ENCODE measurements at places on chromosomes 13 and 19.

DNA sequence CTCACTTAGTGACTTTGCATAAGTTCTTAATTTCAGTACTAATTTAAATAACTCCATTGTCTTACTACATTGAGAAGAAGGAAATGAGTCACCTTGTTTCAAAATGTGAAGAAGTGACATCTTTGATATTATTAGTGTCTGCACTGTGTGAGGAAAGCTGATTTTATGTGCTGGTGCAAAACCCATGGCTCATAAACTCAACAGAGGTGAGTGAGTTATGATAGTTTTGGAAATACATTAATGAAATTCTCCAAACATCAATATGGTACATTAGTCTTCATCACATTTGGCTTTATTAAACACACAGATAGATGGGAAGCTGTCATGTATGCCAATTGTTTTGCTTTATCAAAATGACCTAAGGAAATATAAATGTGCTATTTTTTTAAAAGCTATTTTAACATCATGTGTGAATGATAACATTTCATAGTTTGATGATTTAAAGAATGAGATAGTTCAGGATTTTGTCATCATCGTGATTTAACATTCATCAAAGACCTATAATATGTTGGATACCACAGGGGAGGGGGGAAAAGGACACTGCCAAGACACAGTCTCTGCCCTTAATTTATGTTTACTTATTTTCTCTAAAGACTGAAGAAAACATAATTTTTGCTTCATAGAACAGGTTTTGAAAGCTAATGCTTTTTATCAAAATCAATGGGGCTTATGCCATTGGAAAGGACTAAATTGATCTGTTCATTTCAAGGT lies 902.3 kb upstream of the SLITRK1 start:
- DNase-seq, result no peak

GRCh38 chr19:45905011-45905410 lies 2.6 kb upstream of the MYPOP start:
- no peak for DNase-seq

DNA sequence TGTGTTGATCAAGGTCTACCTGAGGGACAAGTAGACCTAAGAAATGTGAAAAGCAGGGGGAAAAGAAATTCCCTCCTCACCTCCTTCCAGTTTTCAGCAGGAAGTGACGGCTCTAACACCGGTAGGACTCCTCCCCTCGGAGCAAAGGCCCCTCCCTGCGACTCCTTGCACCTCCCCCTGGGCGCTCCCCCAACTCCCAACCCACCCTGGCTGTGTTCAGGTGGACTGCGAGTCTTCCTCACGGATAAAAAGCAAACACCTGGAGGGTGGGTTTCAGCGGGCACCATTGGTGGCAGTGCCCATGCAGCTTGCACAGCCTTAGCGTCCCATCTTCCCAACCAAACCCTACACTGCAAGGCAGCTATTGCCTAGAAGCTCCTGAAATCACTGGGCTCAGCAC lies 124.5 kb downstream of the COL4A1 start:
- DNase-seq, result no peak

DNA sequence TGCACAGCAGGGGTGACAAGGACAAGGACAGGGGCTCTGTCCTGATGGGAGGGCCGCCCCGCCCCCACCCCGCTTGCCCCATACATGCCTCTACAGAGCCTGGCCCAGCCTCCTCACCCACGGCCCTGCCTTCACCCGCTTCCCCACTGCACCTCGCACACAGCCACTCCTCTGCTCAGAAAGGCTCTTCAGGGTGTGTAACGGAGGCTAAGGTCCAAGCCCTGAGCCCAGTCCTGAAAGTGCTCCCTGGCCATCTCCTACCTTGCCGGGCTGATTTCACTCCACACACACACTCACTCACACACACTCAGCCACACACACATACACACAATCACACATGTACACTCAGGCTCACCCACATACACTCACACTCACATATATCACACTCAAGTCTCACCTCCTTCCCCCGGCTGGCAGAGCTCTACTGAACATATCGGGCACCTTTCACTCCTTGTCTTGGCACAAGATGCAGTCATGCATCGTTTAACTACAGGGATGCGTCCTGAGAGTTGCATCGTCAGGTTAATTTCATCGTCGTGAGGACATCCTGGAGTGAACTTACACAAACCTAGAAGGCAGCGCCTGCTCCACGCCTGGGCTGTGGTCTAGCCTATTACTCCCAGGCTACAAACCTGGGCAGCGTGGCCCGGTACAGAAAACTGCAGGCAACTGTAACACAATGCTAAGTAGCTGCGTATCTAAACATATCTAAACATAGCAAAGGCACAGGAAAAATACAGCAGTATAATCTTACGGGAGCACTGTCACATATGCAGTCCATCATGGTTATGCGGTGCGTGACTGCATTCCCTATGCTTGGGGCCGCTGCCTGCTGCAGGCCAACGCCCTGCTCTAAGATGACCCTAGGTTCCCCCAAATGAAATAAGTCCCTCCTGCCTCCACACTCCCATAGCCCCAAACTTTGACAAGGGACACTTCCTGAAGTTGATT lies 13.1 kb downstream of the EPS15L1 start:
- DNase-seq, result no peak

GRCh38 chr13:71685072-71685471 lies 181.9 kb downstream of the DACH1 start:
- no peak for DNase-seq

GRCh38 chr13:70189981-70190380 lies 81.7 kb upstream of the KLHL1 start:
- DNase-seq, result no peak

- no peak for DNase-seq
These were observed 1815.9 kb downstream of the PCDH9 start for GRCh38 chr13:65414187-65414586.

- no peak for DNase-seq
These were observed 932.8 kb upstream of the SLITRK6 start for GRCh38 chr13:86731987-86732386.

DNA sequence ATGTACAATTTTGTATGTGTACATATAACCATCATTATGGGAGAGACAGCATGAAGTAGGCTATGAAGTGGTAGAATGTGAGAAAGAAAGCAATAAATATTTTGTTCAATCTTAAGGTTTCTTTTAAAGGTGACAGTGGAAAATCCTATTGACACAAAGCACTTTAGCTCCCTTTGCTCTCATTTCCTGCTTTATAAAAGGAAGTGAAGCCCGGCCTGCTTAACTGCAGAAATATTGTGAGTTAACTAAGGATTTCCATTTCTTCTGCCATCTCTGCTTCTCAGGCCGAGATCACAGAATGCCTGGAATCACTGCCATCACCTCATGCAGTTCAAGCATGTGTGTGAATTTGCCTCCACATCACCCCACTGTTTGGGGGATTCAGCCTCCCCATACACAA lies 83.5 kb downstream of the FRY start:
- no peak for DNase-seq

- no peak for DNase-seq
These were observed 11.7 kb downstream of the PLIN4 start for GRCh38 chr19:4506449-4507149.

DNA sequence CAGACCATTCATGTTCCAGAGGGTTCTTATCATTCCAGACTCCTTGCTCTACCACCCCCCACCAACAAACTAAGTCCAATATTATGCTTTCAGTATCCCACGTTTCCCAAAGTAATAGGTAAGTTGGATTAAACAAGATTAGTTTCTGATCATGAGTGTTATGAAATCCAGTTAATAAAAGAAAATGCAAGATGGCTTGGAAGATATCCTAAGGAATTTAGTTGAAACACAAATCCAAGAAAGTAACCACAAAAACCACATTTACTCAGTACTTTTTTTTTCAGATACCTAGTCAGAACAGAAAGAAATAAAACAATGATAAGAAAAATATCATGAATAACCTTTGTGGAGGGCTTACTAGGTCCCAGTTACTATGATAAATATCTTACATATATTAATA lies 119.4 kb upstream of the MIR17HG start:
- DNase-seq, result no peak

GRCh38 chr19:58521651-58522050 lies 2.0 kb upstream of the ZBTB45 start:
- DNase-seq, result no peak

- DNase-seq, result no peak
These were observed 503.4 kb downstream of the SLITRK1 start for GRCh38 chr13:83378908-83379307.

GRCh38 chr13:20270163-20270865 lies 38.2 kb upstream of the GJB6 start:
- no peak for DNase-seq

DNA sequence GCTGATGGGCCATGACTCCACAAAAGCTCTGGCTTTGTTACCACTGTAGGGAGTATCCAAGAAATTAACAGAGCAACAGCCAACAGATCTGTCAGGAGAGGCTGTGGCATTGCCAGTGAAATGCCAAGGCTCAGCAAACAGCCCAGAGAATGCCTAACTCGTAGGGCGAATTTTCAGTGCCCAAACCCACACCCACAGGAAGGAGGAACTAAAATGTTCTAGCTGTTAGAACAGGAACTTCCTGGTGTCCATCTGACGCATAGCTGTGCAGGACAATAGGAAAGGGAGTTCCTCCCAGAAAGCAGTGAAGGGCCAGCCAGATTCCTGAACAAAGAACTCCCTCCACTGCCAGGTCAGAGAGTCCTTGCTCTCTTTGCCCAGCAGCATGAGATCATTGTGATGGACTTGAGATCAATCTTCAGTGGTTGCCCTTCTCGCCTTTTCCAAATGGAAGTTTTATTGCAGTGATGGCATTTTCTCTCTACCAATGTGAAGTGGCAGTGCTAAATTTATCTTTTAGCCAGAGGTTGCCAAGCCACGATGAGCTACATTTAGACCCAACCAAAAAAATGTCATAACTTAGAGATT lies 224.2 kb upstream of the STARD13 start:
- no peak for DNase-seq

DNA sequence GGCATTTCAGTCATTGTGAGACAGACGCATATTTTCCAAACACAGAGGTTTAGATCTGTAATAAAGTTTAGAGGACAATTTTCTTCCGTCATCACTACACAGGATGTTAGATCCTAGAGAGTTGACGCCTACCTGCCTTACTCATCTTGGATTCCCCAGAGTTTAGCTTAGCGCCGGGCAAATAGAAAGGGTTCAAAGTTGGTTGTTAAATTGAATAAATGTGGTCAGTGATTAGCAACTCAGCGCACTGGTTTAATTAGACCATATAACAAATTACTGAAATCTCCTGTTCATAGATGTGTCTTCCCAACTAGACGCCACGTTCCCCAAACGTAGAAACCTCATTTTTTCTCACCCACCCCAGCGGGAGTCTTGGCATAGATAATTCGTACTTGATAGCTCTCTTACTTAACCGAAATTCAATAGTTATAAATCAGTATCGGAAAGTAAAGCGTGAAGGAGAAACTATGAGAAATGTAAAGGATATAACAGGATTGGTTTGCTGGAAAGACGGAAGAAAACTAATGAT lies 726 bp upstream of the UFM1 start:
- DNase-seq, result peak; percentile 2

DNA sequence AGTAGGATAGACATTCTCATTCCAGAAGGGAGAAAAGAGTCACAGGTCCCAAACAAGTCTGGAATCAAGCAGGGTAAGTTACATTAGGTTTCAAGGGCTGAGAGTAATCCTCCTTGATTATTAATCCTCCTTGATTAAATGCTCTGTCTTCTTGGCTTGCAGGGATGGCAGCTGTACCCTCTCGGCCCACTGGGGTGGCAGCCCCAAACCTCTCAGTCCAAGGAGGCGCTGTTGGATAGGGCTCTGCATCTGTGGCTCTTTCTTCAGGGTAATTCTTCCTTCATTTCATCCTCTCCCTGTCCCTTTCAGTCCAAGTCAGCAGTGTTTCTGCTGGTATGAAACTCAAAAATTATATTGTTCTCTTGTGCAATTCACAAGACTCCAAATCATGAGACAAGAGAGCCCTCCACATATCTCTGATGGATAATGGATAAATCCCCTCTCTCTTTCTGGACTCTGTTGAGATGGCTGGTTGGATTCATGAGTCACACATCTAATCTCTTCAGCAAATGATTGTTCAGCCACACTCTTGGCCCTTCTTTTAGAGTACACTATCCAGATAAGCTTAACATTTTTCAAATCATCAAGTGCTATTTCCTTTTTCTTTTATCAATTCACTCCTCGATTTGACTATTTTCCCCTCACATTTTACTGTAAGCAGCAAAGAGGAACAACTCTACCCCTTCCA lies 323.7 kb upstream of the HTR2A start:
- no peak for DNase-seq

DNA sequence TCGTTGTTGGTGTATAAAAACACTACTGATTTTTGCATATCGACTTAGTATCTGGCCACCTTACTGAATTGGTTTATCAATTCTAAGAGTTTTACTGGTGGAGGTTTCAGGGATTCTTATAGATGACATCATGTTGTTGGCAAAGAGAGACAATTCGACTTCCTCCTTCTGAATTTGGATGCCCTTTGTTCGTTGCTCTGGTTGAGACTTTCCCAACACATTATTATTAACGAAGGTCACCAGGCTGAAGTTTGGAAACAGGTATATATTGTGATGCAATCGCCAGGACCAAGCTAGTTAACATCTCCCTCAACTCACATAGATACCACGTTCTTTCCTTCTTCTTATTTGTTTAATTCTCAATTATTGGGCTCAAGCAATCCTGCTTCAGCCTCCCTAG lies 2.1 kb upstream of the ZSCAN5B start:
- no peak for DNase-seq

- no peak for DNase-seq
These were observed 37.6 kb upstream of the RNF113B start for GRCh38 chr13:98214707-98215106.

DNA sequence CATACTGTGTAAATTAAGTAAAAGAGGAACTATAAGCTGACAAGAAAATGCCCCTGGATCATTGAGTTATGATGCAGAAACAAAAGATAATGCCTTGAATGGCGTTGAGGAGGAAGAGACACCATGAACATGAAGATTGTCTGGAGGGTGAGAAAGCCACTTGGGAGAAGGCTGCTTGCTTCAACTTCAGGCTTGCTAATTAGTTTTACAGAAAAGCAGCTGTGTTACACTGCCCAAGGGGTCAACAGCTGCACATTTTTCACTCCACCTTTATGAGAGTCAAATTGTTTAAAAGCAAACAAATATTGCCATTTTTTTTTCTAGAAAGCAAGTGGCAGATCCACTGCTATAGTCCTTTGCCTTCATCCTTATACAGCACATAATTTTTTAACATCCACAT lies 35.5 kb upstream of the KLF12 start:
- no peak for DNase-seq

GRCh38 chr19:48770734-48771472 lies 15.6 kb downstream of the FGF21 start:
- no peak for DNase-seq

- DNase-seq, result no peak
These were observed 1578.8 kb downstream of the OLFM4 start for GRCh38 chr13:54607421-54607820.

GRCh38 chr13:73556902-73557301 lies 498.1 kb downstream of the KLF5 start:
- no peak for DNase-seq
